NB4 (cell line): ENCODE measurements at places on chromosomes 2 and 18.

GRCh38 chr2:239355139-239355538, 45.7 kb downstream of the HDAC4 start:
- DNase-seq: no peak

DNA sequence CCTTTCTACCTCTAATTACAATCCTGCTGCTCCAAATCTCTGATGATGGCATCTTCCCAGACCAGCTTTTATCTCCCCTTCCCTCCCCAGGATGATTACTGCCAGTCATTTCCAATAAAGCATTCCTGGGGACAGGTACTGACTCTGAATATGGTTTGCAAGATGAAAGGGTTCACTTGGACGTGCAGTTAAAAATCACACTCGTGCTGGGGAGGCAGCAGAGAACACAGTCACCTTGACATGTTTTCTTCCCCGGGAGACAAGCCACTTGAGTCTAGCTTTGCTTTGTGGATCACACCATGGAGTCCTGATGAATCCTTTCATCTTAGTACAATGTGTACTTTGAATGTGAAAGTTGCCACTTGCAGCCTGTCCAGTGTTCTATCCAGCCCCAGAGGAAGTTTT, 175.0 kb downstream of the ALPK2 start:
- no peak for DNase-seq

DNA sequence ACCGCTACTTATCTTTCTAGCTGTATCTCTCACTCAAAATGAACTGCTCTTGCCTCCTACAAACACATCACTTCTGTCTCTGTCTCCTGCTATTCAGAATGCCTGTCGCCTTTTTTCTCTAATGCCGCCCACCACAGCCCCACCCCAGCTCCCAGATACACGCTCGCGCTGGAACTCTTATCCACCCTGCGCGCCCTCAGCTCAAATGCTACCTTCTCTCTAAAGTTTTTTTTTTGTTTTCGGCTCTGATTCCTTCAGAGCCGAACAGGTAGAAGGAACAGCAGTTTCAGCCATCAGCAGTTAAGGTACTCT, 3.9 kb upstream of the SOS1 start:
- DNase-seq: no peak

DNA sequence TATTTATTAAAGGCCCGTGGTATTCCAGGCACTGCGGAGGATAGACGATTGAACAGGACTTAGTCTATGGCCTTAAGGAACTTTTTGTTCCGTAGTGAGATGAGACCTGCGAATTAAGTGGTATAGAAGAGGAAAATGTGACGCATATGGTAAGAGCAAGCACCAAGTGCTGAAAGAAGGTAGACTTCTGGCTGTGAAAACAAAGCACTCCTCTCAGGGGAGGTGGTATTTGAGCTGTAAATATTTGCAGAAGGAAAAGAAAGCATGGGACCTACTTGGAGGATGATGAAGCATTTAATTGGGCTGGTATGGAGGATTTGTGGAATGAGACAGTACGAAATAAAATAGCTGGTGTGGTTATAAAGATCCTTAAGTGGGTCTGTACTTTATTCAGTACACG, 62.5 kb downstream of the GPR39 start:
- no peak for DNase-seq

GRCh38 chr2:39898934-39899333, 119.9 kb upstream of the THUMPD2 start:
- DNase-seq: no peak

DNA sequence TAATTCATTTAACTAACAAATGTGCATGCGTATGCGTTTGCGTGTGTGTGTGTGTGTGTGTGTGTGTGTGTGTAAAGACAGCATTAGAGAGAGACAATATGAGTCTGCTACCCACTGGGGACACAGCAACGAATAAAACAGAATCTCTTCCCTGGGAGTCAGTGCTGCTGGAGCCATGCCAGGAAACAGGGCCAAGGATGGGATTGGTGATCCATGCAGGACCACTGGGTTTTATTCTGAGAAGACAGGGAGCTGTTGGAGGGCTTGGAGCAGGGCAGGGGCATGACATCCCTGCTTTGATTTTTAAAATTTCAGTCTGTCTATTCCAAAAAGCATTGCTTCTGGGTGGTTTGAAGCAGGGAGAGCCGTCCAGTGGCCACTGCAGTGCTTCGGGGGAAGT, 62.9 kb downstream of the PDCL3 start:
- DNase-seq: no peak

- DNase-seq: no peak
Observed at GRCh38 chr2:202023198-202023903, 10.3 kb upstream of the FZD7 start.

DNA sequence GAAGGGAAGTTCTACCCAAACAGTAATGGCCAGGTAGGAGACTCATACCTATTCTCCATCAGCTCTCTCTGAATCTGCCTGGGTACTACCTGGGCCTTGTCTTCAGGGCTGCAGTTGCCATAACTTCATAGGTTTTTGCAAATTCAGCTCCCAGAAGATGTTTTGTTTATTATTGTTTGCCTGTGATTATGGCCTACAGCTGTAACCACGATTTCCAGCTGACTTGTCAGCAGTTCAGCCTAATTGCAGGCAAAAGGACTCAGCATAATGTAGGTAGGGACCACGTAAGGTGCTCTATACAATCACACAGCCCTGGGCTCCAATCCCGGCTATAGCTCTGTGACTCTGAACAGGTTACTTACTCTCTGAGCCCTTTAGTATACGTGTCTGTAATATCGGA, 187.0 kb upstream of the FN1 start:
- no peak for DNase-seq

GRCh38 chr2:86441882-86442641, 891 bp downstream of the KDM3A start:
- peak; percentile 80 for DNase-seq
